ENCODE measurements at places on chromosomes 4 and X. TPM values are rescaled to one million over a fixed set of nuclear protein-coding genes. Genes with fewer than 3 reads are reported as not detected.

GRCh38 chrX:140766024-140766611, 56.6 kb downstream of the LINC00632 start:
- peak; percentile 59 for DNase-seq

DNA sequence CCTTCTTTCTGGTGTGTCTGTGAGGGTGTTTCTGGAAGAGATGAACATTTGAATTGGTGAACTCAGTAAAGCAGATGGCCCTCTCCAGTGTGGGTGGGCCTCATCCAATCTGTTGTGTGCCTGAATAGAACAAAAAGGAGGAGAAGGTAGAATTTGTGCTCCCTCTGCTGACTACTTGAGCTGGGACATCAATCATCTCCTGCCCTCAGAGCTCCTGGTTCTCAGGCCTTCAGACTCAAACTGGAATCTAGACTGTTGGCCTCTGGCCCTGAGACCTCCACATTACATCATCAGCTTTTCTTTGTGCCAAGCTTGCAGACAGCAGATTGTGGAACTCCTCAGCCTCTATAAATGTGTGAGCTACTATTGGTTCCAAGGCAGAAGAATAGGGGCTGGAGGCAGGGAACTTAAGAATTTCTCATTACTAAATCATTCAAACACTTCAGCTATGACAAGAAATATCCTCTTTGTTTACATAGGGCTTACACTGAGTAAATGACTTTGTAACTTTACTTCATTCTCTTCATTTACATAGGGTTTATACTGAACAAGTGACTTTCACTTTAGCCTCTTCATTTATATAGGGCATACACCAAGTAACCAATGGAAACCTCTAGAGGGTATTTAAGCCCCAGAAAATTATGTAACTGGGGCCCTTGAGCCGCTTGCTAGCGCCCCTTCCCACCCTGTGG, 86.9 kb upstream of the NWD2 start:
- DNase-seq = no peak

DCAF12L1 gene
- not detected for total RNA-seq

DNA sequence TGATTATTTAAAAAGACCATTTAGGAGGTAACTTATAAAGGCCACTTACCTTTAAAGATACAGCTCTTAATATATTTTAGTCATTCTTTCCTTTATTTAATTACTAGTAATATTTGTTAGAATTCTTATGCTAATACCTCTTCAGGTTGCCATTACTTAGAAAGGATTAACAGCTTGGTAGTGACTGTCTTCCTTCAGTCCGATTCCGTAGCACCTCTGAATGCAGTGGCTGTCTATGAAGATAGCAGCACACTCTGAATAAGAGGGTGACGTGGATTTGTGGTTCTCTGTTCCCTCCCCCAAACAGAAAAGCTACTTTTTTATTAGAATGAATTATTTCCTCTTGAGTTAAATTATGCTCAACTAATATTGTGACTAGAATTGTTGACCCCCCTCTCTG, 92.6 kb upstream of the TENM3 start:
- DNase-seq = no peak

DNA sequence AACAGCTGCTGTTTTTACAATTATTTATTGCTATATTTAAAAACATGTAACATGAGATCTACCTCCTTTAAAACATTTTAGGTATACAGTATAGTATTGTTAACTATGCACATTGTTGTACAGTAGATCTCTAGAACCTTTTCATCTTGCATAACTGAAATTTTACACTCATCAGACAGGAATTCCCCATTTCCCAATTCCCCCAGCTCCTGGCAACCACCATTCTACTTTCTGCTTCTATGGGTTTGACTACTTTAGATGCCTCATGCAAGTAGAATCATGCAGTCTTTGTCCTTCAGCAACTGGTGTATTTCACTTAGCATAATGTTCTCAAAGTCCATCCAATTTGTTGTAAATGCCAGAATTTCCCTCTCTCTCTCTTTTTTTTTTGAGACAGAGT, 9.7 kb upstream of the LSM6 start:
- no peak for DNase-seq

- DNase-seq = no peak
Observed at GRCh38 chrX:11193035-11193469, 81.9 kb downstream of the HCCS start.

DNA sequence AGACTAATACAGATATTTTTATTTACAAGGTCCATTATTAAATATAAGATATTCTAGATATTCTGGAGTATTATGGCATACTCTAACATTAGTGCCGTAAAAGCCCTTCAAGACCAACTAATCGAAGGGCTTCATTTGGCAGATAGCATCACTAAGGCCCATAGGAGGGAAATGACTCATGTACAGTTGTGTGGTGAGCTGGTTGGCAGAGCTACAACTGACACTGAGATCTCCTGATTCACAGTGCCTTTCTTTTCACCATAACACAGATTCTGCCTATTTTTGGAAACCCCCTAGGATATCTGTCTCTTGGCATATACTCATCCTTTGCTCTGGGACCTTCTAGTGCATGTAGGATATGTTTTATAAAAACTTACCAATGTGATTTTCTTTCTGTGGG, 201.7 kb upstream of the AFF2 start:
- peak; percentile 8 for DNase-seq

RBM46 gene
- not detected for total RNA-seq

All from natural killer cell (primary cell).